HCT116 (cell line): ENCODE measurements at places on chromosomes 1 and 21.

GRCh38 chr1:70084314-70084915 is 121.0 kb downstream of the LRRC40 start:
- no peak for DNase-seq

DNA sequence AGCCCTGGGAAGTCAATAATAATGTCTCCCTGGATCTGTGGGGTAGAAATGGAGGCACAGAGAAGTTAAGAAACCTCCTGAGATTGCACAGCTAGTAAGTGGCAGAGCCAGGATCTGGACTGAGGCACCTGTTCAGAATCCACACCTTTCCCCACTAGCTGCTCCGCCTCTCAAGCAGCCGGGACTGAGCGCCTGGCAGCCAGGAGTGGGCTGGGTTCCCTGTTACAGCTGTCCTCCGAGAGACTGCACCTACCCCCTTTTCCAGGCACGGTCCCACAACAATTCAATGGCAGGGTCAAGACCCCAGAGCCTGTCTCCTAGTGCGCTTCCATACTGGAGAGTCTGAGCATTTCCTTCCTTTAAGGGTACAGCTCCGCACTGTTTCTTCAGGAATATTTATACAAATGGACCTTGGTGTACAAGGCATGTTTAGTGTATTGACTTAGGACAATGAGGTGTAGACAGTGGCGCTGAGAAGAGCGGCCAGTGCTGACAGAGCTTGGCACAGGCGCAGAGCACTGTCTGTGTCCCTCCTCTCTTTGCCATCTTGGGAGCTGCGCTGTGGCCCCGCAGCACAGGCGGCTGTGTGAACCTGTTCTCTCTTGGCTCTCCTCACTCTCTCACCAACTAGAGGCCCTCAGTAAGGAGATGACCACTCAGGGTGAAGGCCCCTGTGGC is 24.4 kb downstream of the GRHL3 start:
- no peak for DNase-seq

GRCh38 chr1:1623181-1623630 is 7.9 kb downstream of the MIB2 start:
- DNase-seq = no peak

- DNase-seq = no peak
Observed at GRCh38 chr21:25115021-25115420, 492.3 kb downstream of the MRPL39 start.
